Spleen (tissue), 13 donors: ENCODE measurements at places on chromosomes 1 and 21. TPM values are rescaled to one million over a fixed set of nuclear protein-coding genes. Genes with fewer than 3 reads are reported as not detected.

The HCN3 gene
- polyA plus RNA-seq = 1.4 TPM

- no peak for DNase-seq
Measured at GRCh38 chr21:16932314-16932713, 580.5 kb upstream of the CXADR start.

GRCh38 chr1:56418151-56418631, 161.2 kb downstream of the PLPP3 start:
- no peak for DNase-seq

The STIL gene
- 1.2 TPM for polyA plus RNA-seq

The LCE3D gene
- polyA plus RNA-seq = 0.32 TPM

GRCh38 chr1:46256523-46256922, 9.0 kb downstream of the RAD54L start:
- DNase-seq = no peak

DNA sequence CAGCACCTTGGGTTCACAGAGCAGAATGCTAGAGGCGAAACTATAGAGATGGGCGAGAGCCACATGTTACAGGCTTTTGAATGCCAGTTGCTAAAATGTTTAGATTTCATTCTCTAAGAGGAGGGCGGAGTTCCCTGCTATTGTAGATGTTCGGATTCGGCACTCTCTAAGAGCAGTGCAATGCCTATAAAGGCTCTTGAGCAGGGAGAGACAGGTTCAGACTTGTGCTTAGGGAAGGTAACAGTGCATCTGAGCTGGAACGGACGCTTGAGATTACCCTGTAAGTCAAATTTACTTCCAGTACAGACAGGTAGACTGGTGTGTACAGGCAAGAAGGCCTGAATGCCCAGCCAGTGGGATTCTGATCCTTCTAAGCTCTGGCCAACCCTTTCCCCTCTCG, 15.3 kb downstream of the LURAP1 start:
- DNase-seq = no peak

- no peak for DNase-seq
Measured at GRCh38 chr1:115188680-115189395, 99.5 kb upstream of the TSPAN2 start.

- DNase-seq = no peak
Measured at GRCh38 chr1:21644348-21644747, 24.8 kb downstream of the RAP1GAP start.

The LINGO4 gene
- polyA plus RNA-seq = 0.06 TPM

DNA sequence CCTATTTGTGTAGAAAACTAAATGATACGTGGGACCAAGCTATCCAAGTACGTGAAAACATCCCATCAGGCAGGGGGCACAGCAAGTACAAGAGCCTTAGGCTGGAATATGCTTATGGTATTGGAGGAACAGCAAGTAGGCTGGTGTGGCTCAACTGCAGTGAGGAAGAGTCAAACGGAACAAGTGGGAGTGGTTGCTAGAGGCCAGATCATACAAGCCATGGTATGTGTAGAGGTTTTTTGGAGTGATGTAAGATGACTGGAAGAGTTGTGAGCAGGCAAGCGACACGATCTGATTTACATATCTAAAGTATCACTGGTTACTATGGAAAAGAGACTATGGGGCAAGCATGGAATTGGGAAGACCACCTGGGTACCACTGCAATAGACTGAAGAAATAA, 27.8 kb downstream of the ELK4 start:
- DNase-seq = no peak

DNA sequence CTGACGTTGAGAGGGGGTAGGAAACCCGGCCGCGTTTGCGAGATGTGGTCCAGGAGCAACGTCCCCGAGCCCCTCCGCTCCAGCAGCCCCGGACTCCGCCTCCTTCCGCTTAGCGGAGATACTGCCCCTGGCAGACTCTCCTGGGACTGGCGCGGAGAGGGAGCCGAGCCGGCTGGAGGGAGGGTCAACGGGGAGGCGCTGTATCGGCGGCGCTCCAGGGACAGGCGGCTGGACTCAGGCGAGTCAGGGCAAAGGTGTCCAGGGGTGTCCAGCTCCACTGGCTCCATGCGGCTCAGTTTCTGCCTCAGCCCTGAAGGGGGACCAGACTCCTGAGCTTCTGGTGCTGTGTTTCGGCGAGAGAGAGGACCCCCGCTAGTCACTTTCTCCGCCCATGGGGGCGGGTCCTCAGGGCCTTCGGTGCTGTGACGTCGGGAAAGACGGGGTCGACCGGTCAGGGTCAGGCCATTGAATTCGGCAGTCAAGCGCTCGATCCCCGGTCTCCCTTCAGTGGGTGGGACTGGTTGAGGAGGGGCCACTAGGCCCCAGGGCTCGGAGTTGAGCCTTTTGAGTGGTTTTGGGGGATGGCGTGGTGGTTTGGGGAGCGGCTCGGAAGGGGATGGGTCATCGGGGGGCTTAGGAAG, 2.8 kb upstream of the LIX1L start:
- peak; percentile 93 for DNase-seq

GRCh38 chr1:182415789-182416188, 15.3 kb upstream of the TEDDM1 start:
- no peak for DNase-seq

DNA sequence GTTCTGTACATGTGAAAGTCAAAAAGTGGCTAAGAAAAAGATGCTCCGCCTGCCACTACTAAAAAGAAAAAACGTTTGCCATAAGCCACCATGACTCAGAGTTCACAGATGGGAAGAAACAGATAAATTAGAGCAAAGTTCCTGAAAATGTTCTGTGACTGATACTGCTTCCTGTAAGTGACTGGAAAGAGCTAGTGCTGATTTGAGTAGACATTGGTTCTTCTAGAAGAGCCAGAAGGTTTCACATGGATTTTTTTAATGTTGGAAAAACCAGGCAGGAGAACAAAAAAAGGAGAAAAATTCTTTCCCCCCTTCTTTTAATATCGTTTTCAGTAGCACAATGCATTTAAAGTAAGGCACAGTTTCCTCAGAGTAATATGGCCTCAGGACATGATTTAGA, 221.4 kb downstream of the HLX start:
- no peak for DNase-seq

GRCh38 chr21:22900490-22900889, 1902.3 kb downstream of the NCAM2 start:
- DNase-seq = no peak

DNA sequence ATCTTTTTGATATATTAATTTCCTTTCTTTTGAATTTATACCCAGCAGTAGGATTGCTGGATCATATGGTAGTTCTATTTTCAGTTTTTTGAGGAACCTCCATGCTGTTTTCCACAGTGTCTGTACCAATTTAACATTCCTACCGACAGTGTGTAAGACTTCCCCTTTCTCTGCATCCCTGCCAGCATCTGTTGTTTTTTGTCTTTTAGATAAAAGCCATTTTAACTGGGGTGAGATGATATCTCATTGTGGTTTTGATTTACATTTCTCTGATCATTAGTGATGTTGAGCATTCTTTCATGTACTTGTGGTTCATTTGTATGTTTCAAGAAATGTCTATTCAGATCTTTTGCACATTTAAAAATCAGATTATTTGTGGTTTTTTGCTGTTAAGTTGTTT, 62.4 kb upstream of the STUM start:
- no peak for DNase-seq

GRCh38 chr21:15617964-15618363, 111.8 kb upstream of the USP25 start:
- no peak for DNase-seq

GRCh38 chr1:87505391-87505983, 176.8 kb downstream of the LMO4 start:
- no peak for DNase-seq

The OR2AK2 gene
- polyA plus RNA-seq = not detected

DNA sequence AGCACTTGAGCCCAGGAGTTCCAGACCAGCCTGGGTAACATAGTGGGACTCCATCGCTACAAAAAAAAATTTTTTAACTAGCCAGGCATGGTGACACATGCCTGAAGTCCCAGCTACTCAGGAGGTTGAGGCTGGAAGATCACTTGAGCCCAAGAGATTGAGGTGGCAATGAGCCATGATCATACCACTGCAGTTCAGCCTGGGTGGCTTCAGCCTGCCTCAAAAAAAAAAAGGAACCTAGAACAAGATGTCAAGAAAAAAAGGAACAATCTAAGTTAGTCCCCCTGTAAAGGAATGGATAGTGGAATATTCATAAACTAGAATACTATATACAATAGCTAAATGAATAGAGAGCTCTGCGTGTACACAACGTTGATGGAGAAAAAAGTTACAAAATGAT, 14.4 kb downstream of the NSL1 start:
- DNase-seq = no peak

DNA sequence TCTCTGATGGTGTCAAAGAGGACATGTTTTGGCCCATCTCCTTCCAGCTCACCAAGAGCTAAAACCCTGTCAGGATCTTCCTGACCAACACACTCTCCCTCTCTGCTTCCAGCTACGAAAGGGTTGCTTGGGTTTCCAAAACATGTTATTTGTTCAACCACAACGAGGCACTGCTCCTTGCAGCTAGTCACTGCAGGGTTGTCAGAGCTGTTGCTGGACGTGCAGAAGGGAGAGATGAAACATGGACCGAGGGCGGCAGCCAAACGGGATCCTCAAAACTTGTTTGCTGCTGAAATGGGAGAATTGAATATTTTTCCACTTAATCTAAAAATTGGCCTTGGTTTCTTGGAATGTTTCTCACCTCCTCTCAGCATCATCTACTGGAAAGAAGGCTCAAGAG, 12.4 kb downstream of the ZBTB18 start:
- no peak for DNase-seq

GRCh38 chr21:14096172-14096571, 114.6 kb downstream of the LIPI start:
- DNase-seq = no peak

The SLC45A3 gene
- polyA plus RNA-seq = 16.8 TPM

DNA sequence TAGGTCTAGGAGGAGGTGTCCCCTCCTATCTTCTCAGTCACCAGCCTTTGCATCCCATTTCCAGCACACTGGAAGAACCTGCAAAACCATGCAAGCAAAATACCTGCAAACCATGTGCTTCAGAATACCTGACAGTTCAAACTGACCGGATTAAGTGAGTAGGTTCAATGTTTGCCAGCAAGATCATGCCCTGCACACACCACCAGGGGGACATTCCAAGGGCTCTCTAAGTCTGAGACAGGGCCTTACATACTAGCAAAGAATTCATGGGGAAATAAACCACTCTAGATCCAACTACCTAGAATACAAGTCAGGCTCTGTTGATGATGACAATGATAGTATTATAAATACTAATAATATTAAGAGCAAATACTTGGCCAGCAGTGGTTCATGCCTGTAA, 27.6 kb downstream of the INPP5B start:
- no peak for DNase-seq

- DNase-seq = no peak
Measured at GRCh38 chr1:197351821-197352440, 83.9 kb downstream of the CRB1 start.

The RC3H1 gene
- polyA plus RNA-seq = 6.3 TPM

The CD244 gene
- polyA plus RNA-seq = 2.1 TPM

DNA sequence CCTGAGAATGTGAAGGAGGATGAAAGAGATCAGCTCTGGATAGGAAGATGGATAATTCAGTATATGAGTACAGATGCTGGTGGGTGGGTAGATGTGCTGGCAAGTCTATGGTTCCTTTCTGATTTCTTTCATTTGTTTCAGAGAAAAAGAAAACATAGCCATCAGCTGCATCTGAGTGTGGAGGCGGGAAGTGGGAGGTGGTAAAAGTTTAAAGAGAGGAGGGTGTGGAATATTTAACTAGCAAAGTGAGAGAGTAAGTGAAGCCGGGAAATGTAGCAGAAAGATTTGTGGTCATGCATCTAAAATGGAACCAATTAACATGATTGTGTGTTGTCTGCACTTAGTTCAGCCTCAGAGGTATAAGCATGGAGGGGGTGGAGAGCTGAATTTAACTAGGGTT, 16.4 kb downstream of the RPE65 start:
- no peak for DNase-seq

DNA sequence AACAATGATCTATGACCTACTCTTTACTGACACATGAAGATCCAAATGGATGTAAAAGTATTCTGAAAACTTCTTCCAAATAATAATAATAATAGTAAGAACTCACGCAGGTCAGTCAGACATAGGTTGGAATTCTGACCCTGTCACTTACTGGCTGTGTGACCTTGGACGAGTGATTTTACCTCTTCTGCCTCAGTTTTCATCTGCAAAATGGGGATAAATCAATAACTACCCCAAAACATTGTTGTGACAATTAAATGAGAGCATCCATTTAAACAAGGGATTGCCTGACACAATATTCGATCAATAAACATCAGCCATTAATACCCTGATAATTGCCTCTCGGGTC, 556 bp downstream of the MECR start:
- DNase-seq = no peak

The TBX19 gene
- 3.4 TPM for polyA plus RNA-seq

DNA sequence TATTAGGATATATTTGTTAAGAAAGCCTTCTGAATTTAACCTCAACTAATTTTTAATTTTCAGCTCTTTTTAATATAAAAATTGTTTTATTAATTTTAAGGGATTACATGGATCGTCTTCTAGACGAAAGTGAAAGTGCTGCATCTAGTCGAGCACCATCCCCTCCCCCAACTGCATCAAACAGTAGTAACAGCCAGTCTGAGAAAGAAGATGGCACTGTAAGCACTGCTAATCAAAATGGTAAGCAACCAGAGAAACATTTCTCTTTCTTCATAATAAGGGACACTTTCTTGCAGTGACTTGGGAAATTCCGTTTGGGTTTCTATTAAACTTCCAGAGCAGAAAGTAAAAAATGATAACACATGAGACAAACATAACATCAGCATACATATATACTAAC, 56.9 kb downstream of the MIER1 start:
- DNase-seq = no peak

GRCh38 chr1:229070168-229070567, 200.7 kb upstream of the RAB4A start:
- peak; percentile 86 for DNase-seq

- no peak for DNase-seq
Measured at GRCh38 chr1:67716800-67717199, 31.8 kb downstream of the GADD45A start.

The RPAP2 gene
- polyA plus RNA-seq = 4.4 TPM

The TINAGL1 gene
- 18.5 TPM for polyA plus RNA-seq

DNA sequence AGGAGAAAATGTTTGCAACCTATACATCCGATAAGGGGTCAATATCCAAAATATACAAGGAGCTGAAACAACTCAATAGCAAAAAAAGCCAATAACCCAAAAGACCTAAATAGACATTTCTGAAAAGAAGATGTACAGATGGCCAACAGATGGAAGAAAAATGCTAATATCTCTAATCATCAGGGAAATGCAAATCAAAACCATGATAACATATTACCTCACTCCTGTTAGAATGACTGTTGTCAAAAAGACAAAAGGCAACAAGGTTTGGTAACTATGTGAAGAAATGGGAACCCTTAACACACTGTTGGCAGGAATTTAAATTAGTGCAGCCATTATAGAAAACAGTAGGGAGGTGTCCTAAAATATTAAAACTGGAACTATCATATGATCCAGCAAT, 74.7 kb downstream of the LEPR start:
- DNase-seq = no peak

The OR2T27 gene
- not detected for polyA plus RNA-seq

The DMRTA2 gene
- polyA plus RNA-seq = 0.03 TPM

DNA sequence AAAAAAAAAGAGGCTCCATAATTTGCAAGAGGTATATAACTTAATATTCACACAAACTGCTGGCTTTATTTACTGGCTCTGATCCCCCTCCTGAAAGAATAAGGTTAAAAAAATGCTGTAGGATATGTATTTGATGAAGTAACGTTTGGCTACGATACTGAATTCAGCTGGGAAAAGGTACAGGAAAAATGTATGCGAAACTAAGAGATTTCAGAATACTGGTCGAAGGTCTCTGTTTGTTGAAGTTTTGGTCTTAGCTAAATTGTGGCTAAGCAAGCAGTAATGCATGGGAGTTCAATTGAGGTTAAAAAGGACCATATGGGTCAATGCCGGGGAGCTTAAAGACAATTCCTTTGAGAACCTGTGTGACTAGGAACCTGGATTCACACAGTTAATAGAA, 355.5 kb upstream of the NCAM2 start:
- DNase-seq = no peak
